ENCODE measurements at places on chromosomes 13 and 19.

GRCh38 chr13:64314331-64314730 lies 2898.7 kb upstream of the PCDH20 start:
- no peak for DNase-seq

GRCh38 chr13:99558570-99559180 lies 57.4 kb downstream of the TM9SF2 start:
- DNase-seq, result no peak

GRCh38 chr19:13401388-13401787 lies 104.9 kb downstream of the CACNA1A start:
- peak; percentile 34 for DNase-seq

GRCh38 chr13:73997964-73998363 lies 136.2 kb downstream of the KLF12 start:
- DNase-seq, result no peak

- DNase-seq, result no peak
Observed at GRCh38 chr13:110648146-110648819, 32.9 kb downstream of the NAXD start.

GRCh38 chr13:76836311-76836710 lies 49.9 kb downstream of the KCTD12 start:
- DNase-seq, result no peak

DNA sequence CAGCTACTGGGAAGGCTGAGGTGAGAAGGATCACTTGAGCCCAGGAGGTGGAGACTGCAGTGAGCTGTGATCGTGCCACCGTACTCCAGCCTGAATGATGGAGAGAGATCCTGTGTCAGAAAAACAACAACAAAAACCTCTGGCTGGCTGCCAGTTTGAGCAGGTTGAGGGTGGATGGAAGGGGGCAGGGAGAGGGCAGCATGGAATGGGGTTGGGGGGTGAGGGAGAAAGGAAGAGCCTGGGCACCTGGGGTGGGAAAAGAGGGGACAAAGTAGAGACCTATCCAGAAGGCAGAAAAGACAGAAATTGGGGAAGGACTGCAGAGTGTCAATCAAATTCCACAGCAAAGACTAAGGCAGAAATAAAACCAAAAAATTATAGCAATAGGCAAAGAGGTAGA lies 4.7 kb downstream of the SLC1A5 start:
- DNase-seq, result no peak

DNA sequence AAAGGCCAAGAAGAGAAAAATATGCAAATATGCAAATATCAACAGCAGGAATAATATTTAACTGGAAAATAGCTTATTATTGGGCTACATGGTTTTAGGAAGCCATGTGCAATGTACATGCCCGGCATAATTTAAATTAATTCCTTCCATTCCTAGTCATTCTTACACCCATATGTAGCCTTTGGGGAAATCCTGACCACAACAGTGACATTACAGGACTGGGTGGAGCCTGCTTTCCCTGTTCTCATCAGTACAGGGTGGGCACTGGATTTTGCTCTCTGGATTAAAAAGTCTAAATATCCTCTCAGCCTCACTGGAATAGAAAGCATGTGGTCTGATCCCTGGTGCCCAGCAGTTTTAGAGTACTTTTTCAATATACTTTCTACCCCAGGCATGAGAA lies 198.2 kb downstream of the DNAJC15 start:
- no peak for DNase-seq

DNA sequence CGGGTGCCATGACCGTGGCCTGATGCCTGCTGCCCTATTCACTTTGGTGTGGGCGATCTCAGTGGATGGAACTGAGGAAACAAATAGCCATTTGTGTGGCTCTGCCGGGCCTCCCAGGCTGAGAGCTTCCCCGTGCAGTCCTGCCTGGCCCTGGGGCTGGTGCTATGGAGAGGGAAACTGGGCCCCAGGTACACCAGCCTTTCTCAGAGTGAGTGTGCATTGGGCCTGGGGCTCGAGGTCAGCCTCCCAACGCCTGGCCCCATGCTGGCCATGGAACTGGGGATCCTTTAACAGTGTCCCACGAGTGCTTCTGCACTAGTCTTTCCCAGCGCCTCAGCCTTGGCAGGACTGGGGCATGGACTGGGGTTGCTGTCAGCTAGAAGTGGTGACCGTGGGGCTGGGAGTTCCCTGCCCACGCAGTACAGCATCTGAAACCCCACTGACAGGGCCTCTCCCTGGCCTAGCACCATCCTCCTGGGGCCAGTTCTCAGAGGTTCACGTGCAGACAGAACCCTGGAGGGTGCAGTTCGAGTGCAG lies 10.5 kb downstream of the PLEKHF1 start:
- DNase-seq, result no peak

DNA sequence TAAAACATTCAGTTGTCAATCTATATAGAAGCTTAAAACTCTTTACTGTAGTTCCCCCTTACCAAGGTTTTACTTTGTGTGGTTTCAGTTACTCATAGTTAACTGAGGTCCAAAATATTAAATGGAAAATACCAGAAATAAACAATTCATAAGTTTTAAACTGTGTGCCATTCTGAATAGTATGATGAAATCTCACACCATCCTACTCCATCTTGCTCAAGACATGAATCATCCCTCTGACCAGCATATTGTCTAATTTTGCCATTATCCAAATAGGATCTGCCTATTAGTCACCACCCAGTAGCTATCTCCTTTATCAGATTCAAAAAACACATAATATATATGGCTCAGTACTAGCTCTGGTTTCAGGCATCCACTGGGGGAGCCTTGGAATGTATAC lies 22.4 kb downstream of the ZNF571 start:
- DNase-seq, result no peak

DNA sequence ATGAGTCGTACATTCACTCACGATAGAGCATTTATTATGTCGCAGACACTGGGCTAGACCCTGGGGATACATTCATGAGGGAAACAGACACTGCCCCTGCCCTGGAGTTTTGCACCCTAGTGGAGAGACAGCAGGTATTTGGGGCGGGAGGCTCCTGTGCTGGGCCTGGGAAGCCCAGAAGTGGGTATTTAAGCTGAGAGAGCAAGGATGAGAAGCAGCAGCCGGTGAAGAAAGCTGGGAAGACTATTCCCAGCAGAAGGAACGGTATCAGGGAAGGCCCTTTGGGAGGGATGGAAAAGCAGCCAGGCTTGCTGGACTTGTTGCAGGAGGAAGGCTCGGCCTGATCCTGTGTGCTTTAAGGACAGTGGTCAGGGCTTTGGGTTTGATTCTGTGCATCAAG lies 54.5 kb downstream of the CDADC1 start:
- DNase-seq, result no peak

DNA sequence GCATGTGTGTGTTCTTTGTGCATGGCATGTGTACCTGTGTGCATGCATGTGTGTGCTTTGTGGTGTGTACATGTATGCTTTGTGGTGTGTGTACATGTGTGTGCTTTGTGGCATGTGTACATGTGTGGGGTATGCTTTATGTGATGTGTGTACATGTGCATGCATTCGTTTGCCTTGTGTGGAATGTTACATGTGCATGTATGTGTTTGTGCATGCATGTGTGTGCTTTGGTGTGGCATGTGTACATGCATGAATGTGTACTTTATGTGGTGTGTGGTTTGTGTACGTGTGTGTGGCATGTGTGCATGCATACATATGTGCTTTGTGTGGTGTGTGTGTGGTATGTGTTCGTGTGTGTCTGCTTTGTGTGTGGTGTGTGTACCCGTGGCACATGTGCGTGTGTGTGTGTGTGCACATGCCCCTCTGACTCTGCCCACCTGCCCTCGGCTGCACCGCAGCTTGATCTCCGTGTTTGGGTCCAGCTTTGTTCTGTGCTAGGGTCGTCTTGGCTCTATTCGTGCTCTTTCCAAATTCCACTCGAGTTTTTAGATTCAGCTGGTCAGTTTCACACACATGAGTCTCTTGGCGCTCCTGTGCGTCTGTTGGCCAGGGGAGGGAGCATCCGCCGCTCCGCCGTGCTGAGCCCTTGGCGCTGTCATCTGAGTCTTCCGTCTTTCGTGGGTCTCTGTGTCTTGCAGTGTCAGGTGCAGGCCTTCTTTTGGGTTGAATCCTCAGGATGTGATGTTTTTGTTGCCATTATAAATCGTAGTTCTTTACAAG lies 46.5 kb upstream of the TFDP1 start:
- no peak for DNase-seq

DNA sequence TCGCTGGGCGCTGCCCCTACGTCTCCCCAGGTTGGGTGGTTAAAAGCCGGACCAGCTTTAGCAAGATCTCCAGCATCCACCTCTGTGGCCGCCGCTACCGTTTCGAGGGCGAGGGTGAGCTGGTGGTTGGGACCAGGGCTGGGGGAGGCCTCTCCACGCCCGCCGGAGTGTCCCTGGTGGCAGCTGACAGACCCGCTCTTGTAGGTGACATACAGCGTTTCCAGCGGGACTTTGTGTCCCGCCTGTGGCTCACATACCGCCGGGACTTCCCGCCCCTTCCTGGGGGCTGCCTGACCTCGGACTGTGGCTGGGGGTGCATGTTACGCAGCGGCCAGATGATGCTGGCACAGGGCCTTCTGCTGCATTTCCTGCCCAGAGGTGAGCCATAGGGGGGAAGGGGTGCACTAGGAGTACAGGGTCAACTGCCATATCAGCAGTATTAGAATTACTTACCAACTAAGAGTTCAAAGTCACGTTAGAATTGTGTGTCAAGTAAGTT lies 1.1 kb downstream of the ATG4D start:
- DNase-seq, result no peak

DNA sequence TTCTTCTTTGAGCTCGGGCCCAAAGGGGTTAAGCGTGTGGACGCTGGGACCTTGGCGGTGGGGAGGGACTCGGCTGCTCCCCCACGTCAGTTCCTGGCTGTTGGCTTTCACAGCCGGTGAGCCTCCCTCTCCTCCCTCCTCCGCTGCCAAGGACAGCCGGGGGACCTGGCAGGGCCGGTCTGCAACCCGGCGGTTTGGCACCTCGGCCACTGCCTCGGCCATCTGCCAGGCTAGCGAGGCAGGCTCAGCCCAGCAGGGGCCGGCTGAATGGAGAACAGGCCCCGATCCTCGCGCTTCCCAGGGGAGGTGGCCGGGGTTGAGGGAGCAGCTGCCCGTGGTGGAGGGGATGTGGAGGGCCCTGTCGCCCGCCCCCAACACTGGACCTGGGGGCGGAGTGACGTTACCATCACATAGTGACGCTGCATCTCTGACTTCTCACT lies 5.0 kb downstream of the TLE5 start:
- peak; percentile 86 for DNase-seq

DNA sequence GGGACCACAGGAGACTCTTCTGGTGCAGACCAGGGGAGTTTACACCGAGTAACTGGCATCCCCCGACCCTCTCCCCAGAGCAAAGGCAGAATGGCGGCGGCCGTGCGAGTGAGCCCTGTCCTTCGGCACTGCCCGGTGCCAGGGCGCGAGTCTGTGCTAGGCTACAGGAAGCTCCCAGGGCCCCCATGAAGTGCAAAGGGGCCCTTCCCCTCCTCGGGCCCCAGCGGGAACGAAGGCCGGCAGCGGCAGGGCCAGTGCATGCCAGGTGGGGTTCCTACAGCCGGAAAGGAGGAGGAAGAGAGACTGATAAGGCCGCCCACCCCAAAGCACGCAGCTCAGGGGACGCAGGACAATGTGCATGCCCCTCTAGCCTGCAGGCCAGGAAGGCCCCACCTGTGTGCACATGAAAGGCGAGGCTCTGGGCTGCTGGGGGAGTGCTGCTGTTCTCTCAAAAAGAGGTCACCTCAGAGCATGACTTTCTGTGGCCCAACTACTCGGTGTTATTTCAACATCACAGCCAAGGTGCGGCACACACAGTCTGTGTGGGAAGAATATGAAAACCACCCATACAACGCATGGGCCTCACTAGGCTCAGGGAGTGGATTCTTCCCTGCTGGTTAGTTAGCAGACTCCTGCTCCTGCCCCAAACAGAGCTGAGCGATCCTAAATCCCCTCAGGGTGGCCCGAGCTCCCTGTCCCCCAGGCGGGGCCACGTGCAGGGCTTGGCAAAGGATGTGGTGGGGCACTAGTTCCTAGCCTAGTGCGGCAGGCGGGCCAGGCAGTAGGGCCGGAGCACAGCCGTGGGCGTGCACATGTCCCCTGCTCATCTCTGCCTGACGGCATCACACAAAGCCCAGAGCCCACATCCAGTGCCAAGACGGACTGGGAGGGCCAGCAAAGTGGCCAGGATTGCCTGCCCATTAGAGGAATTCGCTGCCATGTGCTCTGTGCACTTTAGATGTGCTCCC lies 28.4 kb upstream of the TIMM44 start:
- DNase-seq, result no peak

DNA sequence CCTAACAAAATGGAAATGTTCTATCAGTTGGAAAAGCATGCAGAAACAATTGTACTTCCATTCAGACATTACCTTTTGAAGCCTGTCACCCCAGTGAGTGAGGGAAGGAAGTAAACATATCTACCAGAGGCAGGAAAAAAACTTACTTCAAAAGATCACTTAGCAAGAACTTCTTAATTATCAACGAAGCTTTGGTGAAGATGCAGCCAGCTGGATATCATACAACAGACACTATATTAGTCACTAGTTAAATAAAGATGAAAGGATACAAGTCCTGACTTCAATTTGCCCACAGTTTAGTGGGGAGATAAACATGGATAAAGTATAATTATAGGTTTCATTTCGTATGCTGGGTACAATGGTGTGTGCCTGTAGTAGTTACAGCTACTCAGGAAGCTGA lies 148.8 kb downstream of the TNFRSF19 start:
- DNase-seq, result no peak

DNA sequence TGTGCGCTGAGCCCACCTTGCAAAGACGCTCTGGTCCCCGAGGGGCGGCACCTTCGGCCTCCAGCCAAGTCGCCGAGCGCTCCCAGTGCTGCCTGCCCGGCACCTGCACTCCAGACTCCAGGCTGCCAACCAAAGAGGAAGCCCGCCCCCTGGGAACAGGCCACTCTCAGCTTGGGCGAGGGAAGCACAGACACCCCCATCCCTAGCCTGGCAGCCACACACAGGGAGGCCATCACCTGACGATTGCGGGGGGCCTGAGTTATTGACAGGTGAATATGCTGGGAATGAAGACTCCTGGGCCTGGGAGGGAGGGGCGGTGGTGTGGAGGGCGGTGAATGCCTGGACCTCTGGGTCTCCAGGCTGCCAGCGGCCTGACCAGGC lies 10.3 kb upstream of the ZNF492 start:
- DNase-seq, result no peak

- DNase-seq, result no peak
Observed at GRCh38 chr19:53094754-53095575, 8.3 kb downstream of the ZNF160 start.

DNA sequence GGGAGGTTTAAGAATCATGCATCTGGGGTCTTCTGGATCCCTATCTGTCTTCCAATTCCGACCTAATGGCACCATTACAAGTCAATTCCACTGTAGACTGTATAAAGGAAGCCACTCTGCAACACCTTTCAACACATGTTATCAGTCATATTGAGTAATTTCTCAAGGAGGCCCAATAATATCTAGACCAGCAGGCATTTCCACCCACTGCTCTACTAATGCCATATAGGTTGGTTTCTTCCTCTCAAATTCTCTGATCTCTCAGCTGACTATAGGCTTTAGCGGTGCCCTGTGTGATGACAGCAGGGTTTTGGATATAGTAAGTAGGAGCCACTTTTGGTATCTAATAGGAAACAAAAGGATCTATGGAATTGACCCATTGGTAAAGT lies 12.4 kb upstream of the ITM2B start:
- DNase-seq, result no peak

- no peak for DNase-seq
Observed at GRCh38 chr19:21607449-21607848, 102.0 kb downstream of the ZNF429 start.

- no peak for DNase-seq
Observed at GRCh38 chr19:46685189-46685588, 24.2 kb upstream of the DACT3 start.
